T-cell (primary cell): ENCODE measurements at places on chromosomes 4 and X. TPM values are rescaled to one million over a fixed set of nuclear protein-coding genes. Genes with fewer than 3 reads are reported as not detected.

DNA sequence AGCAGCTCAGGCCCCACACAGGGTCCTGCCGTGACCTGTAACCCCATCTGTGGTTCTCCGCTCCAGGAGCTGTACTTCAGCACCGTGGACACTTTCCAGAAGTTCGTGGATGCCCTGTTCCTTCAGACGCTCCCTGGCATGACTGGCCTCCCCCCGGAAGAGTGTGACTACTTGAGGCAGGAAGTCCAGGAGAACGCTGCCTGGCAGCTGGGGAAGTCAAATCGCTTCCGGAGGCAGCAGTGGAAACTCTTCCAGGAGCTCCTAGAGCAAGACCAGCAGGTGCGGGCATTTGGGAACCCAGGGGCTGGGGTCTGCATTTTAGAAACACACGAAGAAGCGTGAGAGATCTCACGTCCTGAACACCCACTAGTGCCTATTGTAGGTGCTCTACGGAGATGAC is 72.5 kb downstream of the EVC start:
- no peak for DNase-seq

GRCh38 chrX:3348191-3348590 is 1.7 kb upstream of the MXRA5 start:
- DNase-seq, result no peak

The COL4A5 gene
- 0.59 TPM for total RNA-seq

The ADGRG2 gene
- not detected for total RNA-seq
